ENCODE measurements at places on chromosomes 6 and 20.

GRCh38 chr6:140609956-140610355 lies 1235.5 kb upstream of the CITED2 start:
- no peak for DNase-seq

DNA sequence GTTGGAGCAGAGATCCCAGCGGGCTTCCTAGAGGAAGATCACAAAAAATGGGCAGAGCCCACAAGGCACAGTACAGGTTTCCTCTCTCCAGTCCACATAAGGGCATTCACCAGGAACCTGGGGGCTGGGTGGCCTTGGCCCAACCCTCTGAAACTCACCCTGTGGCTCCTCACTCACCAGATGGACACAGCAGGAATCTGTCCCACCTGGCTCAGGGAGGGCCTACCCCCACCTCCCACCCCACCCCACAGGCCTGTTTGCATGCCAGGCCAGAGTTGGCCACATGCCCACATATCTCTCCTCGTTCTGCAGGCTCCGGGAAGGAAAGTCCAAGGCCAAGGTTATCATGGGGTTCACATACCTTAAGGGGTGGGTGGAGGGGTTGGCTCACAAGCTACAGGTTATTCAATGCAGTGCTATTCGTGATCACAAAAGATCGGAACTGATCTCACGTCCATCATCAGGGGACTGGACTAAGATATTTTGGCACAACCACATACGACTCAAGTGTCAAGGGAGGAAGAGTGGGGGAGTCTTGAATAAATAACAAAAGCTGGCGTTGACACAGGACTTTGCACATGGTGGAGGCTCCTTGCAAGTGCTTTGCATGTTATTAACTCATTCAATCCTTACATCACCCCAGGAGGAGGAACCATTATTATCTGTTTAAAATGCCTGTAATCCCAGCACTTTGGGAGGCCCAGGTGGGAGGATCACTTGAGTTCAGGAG lies 13.0 kb downstream of the RIPOR3 start:
- no peak for DNase-seq

DNA sequence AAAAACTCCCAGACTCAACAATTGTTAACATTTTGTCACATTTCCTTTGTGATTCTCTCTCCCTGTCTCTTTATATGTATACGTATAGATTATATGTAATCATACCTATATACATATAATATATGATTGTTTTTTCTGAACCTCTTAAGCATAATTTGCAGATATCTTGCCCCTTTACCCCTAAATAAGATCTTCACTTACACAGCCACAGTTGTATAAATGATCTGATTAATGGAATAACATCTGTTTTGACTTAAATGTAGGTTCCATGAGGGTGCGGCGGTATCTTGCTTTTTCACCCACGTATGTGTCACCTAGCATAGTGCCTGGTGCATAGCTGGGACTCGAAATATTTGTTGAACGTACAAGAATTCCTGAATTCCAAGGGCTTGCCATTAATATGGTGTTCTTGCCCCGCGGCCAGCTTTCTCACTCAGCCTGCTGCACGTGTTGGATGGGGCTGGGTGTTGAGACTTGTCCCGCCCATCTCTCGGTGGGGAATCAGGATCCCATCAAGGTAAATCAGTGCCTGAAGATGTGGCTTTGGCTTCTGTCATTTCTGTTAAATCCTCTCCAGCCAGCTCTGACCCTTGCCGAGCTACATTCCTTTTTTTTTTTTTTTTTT lies 10.4 kb upstream of the MANBAL start:
- DNase-seq, result no peak

- DNase-seq, result no peak
Observed at GRCh38 chr6:27295301-27296079, 16.6 kb downstream of the POM121L2 start.

- DNase-seq, result no peak
Observed at GRCh38 chr6:96450082-96450769, 71.4 kb upstream of the UFL1 start.

DNA sequence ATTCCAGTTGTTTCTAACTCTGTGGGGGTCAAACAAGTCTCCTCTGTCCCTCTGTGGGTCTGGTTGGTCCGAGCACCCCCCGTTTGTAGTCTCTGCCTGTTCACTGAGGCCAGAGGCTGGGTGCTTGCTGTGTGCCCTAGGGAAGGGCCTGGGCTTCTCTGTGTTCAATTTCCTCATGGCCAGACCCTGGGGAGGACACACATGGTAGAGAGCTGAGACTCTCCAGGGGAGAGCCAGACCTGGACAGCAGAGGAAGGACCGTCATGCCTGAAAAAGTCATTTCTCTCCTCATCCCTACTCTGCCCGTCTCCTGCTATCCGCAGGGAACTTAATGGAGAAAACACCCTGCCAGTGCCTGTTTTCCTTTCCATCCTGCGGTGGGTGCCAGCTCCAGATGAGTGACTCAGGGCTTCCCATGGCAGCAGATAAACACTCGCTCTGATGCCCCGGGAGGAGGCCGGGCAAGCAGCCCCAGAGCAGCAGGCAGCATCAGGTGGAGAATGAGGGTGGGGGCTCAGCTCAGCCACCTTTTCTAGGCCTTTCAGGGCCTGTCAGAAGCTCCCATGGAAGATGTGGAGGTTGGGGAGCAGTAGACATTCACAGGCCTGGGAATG lies 51.9 kb downstream of the SNAI1 start:
- no peak for DNase-seq

GRCh38 chr6:115091461-115091860 lies 748.6 kb upstream of the HS3ST5 start:
- DNase-seq, result no peak

Data from stimulated activated CD4-positive, alpha-beta T cell treated with anti-CD3 and anti-CD28 coated beads, Interleukin-4, amount 100 ng/mL, for 24 hours (primary cell).